ENCODE measurements at places on chromosomes 16 and 17. TPM values are rescaled to one million over a fixed set of nuclear protein-coding genes. Genes with fewer than 3 reads are reported as not detected.

FBXW10 gene
- total RNA-seq = not detected

KRT13 gene
- not detected for total RNA-seq

NPIPA8 gene
- not detected for total RNA-seq

BCO1 gene
- total RNA-seq = not detected

CLDN9 gene
- total RNA-seq = not detected

OR1E2 gene
- total RNA-seq = not detected

PSME3 gene
- total RNA-seq = 74.6 TPM

HOXB3 gene
- 7.1 TPM for total RNA-seq

KRTAP3-2 gene
- total RNA-seq = not detected

SOCS1 gene
- 52.8 TPM for total RNA-seq

KRTAP4-3 gene
- not detected for total RNA-seq

OGFOD1 gene
- 52.0 TPM for total RNA-seq

RNF112 gene
- total RNA-seq = 2.3 TPM

IL32 gene
- total RNA-seq = 351 TPM

LLGL2 gene
- total RNA-seq = 36.4 TPM

KRTAP4-1 gene
- not detected for total RNA-seq

UTS2R gene
- total RNA-seq = not detected

SLFN14 gene
- not detected for total RNA-seq

ZNF263 gene
- total RNA-seq = 26.9 TPM

Measured in naive thymus-derived CD4-positive, alpha-beta T cell (primary cell).